ENCODE measurements at places on chromosomes 7 and 10.

DNA sequence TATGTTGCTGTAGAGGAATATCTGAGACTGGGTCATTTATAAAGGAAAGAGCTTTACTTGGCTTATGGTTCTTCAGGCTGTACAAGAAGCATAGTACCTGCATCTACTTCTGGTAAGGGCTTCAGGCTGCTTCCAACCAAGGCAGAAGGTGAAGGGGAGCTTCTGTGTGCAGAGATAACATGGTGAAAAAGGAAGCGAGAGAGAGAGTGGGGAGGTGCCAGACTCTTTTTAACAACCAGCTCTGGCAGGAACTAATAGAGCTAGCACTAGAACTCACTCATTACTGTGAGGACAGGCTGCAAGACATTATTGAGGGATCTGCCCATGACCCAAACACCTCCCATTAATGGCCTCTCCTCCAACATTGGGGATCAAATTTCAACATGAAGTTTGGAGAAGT lies 94.5 kb downstream of the KIF20B start:
- DNase-seq: no peak

GRCh38 chr10:88152728-88153133 lies 289.3 kb downstream of the PTEN start:
- peak; percentile 25 for DNase-seq

- no peak for DNase-seq
These were observed 174.8 kb upstream of the KAT6B start for GRCh38 chr10:74651565-74651964.

DNA sequence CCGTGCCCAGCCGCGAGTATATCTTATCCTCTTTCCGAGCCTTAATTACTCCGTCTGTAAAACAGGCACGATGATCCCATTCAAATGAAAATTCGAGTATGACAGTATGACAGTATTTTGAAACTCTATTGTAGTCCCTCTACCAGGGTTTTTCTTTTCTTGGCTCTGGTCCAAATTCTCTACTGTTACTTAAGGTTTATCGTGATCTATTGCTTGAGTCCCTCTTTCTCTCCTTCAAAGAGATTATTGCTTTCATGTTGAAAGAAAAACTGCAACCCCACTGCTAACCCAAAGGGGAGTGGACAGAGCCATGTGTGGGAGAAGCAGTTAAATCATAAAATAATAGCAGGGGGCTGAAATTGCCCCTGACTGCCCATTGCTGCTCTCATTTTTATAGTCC lies 1156.6 kb upstream of the AUTS2 start:
- DNase-seq: no peak

GRCh38 chr10:97215619-97216260 lies 30.0 kb upstream of the SLIT1 start:
- no peak for DNase-seq

- DNase-seq: no peak
These were observed 12.7 kb downstream of the IKZF5 start for GRCh38 chr10:122995936-122996335.

GRCh38 chr10:87534173-87534858 lies 29.6 kb downstream of the MINPP1 start:
- DNase-seq: no peak

DNA sequence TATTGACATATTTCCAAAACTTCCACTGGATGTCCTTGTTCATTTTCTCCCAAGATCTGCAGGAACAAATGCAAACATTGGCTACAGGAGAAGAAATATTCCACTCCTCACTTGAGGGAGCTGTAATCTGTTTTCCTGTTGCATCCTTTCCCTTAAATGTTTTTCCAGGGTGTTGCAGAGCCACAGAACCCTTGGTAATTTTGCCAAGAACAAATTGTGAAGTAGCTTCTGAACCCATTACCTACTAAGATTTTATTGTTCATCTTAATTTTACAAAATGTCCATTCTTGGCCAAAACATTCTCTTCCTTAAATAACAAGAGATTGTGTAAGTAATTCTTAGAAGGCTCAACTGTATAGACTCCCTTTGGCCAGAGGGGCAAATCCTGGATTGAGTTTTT lies 177.0 kb downstream of the GNAT3 start:
- no peak for DNase-seq

GRCh38 chr7:123070702-123071286 lies 75.3 kb upstream of the TAS2R16 start:
- no peak for DNase-seq

- DNase-seq: no peak
These were observed 128.0 kb downstream of the RSU1 start for GRCh38 chr10:16689227-16689626.

GRCh38 chr7:30553141-30553540 lies 41.5 kb upstream of the GARS1 start:
- DNase-seq: no peak

- DNase-seq: no peak
These were observed 18.7 kb downstream of the SEC24C start for GRCh38 chr10:73762915-73763314.

- no peak for DNase-seq
These were observed 45.0 kb downstream of the JAKMIP3 start for GRCh38 chr10:132110713-132111112.

DNA sequence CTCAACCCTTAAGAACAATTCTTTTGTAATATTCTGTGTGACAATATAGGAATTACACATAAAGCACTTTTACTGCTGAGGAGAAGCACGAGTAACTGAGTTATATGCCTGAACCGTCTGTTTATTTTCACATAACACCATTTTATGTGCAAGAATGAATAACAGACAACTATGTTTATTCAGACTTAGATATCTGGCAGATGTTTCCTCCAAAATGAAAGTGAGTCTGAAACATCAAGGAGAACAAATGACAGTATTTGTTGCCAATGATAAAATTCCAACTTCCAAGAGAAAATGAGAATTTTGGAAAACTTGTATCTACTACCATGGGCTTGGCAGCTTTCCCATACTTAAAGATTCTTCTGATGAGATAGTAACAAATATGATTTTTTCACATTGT lies 51.4 kb downstream of the DNMBP start:
- no peak for DNase-seq

- no peak for DNase-seq
These were observed 119.1 kb downstream of the PTPRZ1 start for GRCh38 chr7:121992068-121992467.

- no peak for DNase-seq
These were observed 39.8 kb upstream of the ZNF438 start for GRCh38 chr10:31071232-31072005.

- DNase-seq: no peak
These were observed 148.0 kb downstream of the SNX10 start for GRCh38 chr7:26439521-26440232.

DNA sequence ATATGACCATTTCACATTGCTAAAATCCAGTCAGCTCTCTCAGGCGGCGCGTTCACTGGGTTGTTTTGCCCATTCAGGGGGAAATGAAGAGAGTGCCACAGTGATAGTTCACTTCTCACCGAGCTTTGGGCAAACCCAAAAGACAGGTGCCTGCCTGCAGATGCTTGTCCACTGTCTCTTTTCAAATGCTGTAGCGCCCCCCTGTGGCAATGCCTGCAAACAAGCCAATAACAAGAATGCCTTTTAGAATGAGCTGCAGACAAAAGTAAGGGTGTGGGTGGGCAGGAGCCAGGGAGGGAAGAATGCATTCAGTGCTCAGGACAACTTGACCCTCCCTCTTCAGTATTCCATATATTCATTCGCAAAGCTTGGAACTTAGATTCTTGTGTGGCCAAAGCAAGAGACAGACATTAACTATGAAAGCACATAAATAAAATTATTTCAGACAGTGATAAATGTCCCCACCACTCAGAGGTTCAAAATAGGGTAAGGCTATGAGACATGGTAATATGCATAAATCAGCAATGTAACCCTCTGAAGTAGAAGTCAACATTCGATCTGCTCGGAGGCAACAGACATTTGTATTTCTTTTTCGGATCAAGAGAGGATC lies 86.9 kb downstream of the JAZF1 start:
- DNase-seq: peak; percentile 44

GRCh38 chr10:11713963-11714362 lies 28.2 kb upstream of the ECHDC3 start:
- no peak for DNase-seq

GRCh38 chr7:79761876-79762429 lies 308.5 kb upstream of the MAGI2 start:
- no peak for DNase-seq

- no peak for DNase-seq
These were observed 94.1 kb upstream of the TMEM26 start for GRCh38 chr10:61547297-61547696.

DNA sequence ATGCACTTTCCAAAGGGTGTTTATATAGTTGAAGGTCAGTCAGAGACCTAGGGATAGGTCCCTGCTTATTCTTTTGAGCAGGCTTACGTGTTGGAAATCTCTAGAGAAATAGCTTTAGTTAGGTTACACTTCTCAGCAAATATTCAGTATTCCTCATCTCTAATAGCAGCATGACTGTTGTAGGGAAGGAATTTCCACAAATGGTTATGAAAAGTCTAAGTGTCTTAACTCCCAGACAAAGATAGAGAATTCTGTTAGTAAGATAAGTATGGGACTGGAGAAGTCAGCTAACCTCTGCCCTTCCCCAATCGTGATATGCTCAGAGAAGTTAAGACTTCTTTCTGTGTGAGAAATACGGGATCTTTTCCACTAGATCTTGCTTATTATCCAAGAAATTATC lies 16.5 kb downstream of the SGPL1 start:
- DNase-seq: no peak

GRCh38 chr7:157556642-157556944 lies 219.8 kb downstream of the DNAJB6 start:
- no peak for DNase-seq

GRCh38 chr7:100356416-100357068 lies 1.4 kb upstream of the PILRB start:
- no peak for DNase-seq

DNA sequence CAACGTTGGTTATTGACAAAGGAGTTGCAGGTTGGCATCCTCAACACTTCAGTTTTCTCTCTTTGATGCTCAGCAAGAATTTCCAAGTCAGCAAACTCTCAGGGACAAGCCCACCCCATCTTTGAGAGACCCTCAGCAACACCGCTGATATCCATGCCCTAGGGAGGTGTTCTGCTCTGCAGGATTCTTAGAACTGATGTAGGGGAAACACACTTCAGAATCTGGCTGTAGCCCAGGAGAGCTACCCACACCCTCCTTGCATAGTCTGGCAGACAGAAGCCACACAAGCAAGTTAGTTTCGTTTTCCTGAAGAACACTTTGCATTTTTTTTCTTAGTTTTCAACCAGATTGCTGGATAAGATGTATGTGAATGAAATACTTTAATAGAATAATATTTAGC lies 822 bp downstream of the SAMD9L start:
- DNase-seq: peak; percentile 59

DNA sequence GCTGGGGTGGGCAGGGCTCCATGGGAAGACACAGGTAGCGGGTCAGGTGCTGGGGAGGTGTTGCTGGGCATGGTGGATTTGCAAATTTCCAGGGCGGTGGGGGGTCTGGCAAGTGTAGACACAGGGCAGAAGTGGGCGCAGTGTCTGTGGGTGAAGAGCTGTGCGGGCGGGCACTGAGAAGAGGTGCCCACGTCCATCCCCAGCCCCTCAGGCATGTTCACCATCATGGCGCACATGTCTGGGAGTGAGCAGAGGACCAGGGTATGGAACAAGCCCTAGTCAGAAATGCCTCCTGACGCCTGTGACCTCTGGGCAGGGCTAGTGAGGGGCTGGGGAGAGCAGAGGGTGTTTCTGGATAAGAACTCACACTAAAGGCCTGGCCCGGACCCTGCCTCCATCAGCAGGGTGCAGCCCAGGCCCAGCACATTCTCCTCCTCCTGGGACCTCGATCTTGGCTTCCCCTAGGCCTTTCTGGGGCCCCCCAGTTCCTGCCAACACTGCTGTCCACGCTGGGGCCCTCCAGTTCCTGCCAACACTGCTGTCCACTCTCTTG lies 612.9 kb downstream of the PTPRN2 start:
- no peak for DNase-seq

DNA sequence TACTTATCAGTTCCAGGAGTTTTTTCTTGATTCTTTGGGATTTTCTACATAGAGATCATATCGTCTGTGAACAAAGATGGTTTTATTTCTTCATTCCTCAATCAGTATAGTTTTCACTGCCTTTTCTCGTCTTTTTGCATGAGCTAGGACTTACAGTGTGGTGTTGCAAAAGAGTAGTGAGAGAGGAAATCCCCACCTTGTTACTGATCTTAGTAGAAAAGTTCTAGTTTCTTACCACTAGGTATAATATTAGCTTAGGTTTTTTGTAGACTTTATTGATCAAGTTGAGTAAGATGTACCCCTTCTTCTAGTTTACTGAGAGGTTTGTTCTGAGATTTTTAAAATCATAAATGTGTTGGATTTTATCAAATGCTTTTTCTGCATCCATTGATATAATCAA lies 123.3 kb downstream of the TMEM26 start:
- no peak for DNase-seq

GRCh38 chr7:1134951-1135350 lies 25.0 kb downstream of the ZFAND2A start:
- no peak for DNase-seq

- no peak for DNase-seq
These were observed 489.0 kb upstream of the AUTS2 start for GRCh38 chr7:69109246-69109645.

DNA sequence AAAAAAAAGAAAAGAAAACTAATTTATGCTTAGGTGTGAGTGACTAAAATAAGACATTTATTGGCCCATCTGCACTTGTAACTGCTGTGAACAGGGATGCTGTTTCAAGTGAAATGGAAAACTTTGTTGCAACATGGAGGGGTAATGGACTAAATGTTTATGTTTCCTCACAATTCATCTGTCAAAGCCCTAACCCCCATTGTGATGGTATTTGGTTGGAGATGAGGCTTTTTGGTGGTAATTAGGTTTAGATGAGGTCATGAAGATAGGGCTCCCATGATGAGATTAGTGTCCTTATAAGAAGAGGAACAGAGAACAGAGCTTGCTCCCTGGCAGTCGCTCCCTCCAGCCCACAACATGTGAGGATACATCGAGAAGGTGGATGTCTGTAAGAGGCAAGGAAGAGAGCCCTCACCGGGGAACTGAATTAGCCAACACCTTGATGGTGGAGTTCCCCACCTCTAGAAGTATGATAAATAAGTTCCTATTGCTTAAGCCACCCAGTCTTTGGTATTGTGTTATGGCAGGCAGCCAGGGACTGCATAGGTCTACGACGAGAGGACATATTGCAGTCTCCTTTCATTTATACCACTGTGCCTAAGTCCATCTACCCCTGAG lies 28.6 kb upstream of the VCL start:
- peak; percentile 14 for DNase-seq

DNA sequence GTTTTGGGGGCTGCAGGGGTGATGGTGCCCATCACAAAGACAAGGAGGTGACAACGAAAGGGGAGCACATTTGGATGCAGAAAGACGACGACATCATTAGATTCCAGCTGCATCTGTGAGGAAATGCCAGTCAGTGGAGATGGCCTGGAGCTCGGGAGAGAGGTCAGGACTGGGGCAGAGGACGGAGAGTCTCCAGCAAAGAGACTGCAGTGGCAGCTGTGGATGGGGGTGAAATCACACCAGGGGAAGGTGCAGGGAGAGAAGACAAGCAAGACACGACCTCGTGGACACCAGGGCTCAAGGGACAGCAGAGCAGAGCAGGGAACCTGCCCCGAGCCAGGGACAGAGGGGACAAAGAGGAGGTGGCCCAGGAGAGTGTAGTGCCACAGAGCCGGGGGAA lies 203.4 kb downstream of the PRPF18 start:
- no peak for DNase-seq
